Stimulated activated CD4-positive, alpha-beta T cell treated with anti-CD3 and anti-CD28 coated beads, TNF-alpha, amount 100 ng/mL, for 24 hours (primary cell): ENCODE measurements at places on chromosomes 7 and 10.

- no peak for DNase-seq
These were observed 13.4 kb downstream of the NIPSNAP2 start for GRCh38 chr7:55977831-55978230.

DNA sequence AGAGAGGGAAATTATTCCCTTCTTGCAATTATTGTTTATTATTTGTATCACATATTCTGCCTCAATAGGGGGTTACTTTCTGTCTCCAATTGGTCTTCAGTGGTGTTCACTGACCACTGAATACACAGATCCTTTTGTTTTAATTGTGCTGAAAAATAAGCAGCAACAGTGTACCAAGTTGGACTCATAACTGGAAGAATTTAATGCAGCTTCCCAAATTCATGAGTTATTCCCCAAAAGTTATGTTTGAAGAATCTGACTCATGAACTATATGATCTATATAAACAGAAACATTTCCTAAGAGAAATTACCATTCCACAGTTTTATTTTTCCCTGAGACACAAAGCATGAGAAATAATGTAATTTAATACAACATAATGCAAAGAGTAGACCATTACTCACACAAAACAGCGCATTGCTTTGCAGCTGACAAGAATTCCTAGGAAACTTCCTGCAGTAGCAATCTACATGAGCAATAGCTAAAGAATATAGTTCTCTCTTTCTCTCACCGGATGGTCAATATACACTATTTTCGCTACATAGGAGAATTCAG, 479.2 kb downstream of the HTR7 start:
- no peak for DNase-seq

DNA sequence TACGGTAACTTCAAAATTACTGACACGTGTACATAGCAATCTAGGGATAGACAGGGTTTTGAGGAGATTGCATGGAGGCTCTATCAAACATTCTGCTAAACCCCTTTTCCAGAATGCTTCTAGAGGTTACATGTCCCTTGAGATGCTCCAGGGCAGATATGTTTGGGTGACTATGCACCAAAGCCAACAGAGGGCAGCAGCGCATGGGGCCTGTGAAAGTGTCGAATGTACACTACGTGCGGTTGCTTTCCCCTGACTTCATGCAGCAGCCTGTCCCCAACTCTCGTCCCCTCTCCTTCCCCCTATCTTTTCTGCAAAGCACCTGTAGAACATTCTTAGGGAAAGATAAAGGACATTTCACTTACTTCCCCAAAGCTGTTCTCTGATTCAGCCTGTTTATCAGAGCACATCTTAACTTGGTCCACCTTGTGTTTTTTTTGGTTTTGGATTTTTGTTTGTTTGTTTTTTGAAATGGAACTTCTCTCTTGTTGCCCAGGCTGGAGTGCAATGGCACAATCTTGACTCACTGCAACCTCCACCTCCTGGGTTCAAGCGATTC, 90.2 kb downstream of the UBE3C start:
- no peak for DNase-seq

DNA sequence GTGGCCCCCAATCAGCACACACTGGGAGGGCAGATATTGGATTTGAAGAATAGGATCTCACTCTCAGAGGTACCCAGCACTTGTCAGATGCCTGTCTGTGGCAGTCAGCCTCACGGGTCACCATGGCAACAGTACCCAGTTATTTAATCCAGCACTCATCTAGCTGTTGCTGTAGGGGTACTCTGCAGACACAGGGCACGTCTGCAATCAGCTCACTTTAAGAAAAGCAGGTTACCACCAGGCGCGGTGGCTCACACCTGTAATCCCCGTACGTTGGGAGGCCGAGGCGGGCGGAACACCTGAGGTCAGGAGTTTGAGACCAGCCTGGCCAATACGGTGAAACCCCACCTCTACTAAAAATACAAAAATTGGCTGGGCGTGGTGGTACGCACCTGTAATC, 11.9 kb downstream of the SFXN4 start:
- DNase-seq: no peak

GRCh38 chr7:46606761-46607160, 685.7 kb upstream of the IGFBP3 start:
- no peak for DNase-seq

- no peak for DNase-seq
These were observed 51.4 kb downstream of the DNMBP start for GRCh38 chr10:99958302-99958701.

DNA sequence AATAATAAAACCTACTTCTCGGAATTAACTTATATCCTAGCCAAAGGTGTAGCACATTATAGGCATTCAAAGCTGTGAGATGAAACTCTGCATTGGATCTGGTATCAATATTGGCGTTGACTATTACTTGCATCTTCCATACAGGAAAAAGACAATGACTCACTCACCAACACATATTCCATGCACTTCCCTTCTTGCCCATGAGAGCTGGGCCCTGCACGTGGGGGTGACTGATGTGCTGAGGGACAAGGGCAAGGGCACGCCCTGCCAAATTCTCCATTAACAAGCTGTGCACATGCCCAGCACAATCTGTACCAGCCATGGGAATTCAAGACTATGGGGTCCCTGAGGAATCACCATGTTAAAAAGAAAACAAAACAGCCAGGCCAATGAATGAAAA, 188.1 kb upstream of the PDE1C start:
- no peak for DNase-seq

DNA sequence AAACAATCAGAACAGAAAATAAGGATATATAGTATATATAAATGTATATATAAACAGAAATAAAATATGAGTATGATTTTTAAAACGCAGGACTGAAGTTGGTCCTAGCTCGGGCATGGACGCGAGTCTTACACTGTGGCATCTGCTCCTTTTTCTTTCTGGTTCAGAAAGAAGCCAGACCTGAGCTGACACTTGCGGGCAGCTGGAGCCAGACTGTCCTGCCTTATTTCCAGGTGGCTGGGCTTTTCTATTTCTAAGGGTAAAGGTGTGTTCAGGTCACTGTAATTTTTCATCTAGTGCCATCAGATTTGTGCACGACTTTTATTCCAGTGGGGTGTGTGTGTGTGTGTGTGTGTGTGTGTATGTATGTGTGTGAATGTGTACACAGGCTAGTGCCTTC, 166.4 kb downstream of the GALNT17 start:
- no peak for DNase-seq

DNA sequence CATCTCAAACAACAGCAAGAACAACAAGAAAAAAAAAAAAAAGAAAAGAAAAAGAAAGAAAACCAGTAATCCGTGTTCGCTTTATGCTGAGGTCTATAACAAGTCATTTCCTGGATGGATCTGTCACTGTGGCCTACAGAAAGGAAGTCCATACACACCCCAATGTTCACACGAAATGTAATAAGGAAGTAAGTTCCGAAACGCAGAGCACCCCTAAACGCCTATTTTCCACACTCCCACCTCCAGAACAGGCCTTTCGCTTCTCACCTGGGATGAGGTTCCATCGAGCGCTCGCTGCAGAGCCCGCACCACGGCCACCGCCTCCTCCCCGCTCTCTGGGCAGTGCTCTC, 735 bp downstream of the ZNF394 start:
- no peak for DNase-seq

- DNase-seq: no peak
These were observed 20.0 kb downstream of the COPG2 start for GRCh38 chr7:130648580-130648979.

GRCh38 chr10:110446954-110447608, 50.6 kb upstream of the DUSP5 start:
- no peak for DNase-seq

GRCh38 chr7:12814107-12814506, 126.7 kb downstream of the ARL4A start:
- DNase-seq: no peak

DNA sequence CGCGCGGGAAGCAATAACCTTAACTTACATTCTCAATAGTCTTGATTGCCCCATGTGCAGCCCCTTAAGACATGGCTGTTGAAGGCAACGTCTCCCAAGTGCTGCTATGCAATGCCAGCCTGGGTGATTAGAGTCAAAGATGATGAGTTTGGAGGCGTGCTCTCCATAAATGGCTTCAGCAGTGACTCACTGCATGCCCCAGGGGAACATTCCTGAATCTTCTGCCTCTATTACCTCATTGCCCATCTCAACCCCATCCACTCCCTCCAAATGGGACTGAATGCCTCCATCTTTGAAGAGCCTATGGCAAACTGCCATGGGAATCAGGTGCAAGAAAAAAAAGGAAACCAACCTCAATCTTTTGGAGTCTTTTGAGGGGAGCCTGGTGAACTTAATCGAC, 282.8 kb downstream of the SNX10 start:
- DNase-seq: no peak

DNA sequence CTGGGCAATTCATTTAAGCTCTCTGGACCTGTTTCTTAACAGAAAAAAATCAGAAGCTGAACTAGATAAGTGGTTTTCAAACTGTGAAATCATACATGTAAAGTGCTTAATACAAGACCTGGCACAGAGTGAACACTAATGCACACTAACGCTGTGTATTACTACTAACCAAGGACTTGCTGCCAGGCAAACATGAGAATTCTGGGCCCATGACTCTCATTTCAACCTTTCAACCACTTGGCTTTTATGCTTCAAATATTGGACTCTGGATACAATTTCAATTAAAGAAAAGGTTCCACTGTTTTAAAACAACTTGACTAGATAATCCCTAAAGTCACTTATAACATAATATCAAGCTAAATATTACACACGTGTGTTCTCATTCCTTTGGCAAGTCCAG, 73.4 kb downstream of the SRPK2 start:
- no peak for DNase-seq

DNA sequence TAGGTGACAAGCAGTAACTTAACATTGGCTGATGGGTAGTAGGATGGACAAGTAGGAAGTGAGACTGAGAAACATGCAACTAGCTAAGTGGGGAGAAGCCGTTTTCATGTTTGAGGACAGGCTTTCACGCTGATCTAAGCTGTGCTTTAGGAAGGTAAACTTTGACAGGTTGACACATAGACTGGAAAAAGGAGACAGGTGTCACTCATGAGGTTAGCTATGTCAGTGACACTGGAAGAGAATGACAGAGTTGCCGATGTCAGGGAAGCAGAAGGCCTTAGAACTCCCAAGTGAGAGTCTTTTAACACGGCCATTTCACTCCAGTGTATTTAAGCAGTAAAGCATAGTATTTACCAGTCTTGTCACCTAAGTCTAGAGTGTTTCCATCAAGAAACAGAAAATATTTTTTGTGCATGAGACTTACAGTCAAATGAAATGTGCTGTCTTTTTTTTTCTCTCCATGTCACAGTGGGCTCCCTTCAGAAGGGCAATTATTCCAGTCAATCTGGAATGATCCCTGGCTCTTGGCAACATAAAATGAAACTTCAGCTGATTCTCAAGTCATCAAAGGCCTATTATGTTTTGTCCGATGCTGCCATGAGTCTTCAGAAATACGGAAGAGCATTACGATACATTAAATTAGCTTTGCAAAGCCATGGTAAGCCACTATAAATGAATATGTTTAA, 20.6 kb downstream of the EDRF1 start:
- no peak for DNase-seq

DNA sequence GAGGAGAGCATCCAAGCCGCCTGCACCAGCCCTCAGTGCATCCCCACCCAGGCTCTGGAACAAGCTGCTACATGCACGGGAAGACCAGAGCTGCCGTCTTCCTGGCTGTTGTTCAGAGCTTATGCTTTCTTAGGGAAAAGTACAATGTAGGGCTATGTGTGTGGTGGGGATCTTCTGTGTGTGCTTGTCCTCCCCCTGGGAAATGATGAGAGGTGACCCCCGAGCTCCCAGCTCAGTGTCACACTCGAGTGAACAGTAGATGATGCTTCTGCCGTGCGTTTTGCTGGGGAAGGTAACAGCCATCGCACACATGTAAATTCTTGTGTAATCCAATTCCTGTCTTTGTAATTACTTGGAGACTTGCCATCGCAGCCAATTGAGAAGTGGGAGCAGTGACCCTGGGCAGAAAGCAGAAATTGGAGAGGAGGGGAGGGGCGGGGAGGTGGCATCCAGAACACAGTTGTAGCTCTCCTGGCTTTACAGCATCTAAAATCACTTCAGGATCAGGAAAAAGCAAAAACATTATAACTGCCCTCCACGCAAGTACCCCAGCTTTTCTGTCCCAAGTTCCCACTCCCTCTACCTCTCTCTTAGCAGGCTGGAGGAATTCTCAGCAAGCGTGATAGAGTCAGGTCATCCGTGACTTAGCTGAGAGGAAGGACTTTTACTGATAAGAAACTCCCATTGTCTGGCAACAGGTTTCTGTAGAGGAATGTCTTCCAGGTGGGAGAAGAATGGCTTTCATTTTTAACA, 149.6 kb downstream of the TCF7L2 start:
- no peak for DNase-seq

DNA sequence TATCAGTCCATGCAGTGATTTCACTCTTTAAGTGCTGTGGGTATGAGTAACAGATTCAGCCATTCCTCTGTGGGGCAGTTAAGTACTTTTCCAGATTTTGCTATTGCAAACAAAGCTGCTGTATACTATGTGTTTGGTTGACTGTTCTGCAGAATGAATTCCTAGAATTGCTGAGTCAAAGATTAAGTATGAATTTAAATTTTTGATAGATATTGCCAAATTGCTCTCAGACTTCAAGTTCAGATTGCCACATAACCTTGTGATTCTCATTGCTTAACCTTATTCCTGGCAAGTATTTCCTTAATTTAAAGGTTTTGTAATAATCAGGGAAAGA, 21.6 kb upstream of the SAR1A start:
- no peak for DNase-seq

GRCh38 chr7:25486656-25487055, 258.4 kb upstream of the NPVF start:
- no peak for DNase-seq

DNA sequence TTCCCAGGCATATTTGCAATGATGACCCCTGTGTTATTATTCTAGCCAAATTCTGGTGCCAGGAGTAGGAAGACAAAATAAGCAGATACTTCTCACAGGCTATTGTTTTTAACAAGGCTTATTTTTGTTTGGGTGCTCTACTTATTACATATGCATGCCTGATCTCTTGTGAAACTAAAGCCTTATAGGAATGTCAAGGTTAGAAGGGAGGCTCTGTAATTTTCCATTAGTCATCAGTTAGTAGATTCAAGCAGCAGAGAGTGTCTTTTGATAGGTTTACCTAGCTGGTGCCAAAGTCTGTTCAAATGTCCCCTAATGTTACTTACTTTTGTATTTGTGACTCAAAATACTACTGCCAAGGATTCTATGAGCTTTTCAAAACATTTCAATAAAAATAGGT, 11.7 kb upstream of the TMEM106B start:
- DNase-seq: no peak

DNA sequence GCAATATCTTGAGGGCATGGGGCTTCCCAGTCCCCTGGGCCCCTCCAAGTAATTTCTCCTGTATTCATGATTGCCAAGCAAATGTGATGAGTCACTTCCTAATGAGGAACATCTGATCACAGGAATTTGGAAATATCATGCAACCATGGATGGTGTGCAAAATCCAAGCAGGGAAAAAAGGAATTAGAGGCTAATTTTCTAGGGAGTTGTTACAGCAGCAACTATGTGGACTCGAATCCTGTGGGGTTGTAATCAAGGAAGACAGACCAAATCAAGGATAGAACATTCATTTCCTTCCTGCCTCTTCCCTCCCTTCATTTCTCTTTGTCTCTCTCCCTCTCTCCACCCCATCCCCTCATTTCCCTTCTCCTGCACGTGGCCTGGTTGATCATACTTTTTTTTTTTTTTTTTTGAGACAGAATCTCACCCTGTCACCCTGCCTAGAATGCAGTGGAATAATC, 23.9 kb upstream of the AGFG2 start:
- DNase-seq: no peak

GRCh38 chr7:103418241-103418640, 27.8 kb downstream of the SLC26A5 start:
- DNase-seq: no peak
